Esophagus squamous epithelium (tissue), 5 donors: ENCODE measurements at places on chromosomes 2 and 18. TPM values are rescaled to one million over a fixed set of nuclear protein-coding genes. Genes with fewer than 3 reads are reported as not detected.

- no peak for DNase-seq
- H3K4me3 ChIP-seq, result no peak overlapping the region
- no peaks in the 10 kb centered on the region for H3K4me1 ChIP-seq
- no peaks in the 10 kb centered on the region for H3K36me3 ChIP-seq
- H3K27me3 ChIP-seq, result no peaks in the 10 kb centered on the region
- no peak overlapping the region for H3K27ac ChIP-seq
Measured at GRCh38 chr2:208586516-208586915, 179.9 kb downstream of the PTH2R start.

GRCh38 chr2:122516775-122517174, 761.3 kb downstream of the TSN start:
- no peak overlapping the region for H3K4me3 ChIP-seq
- no peak for DNase-seq
- no peaks in the 10 kb centered on the region for H3K27me3 ChIP-seq
- H3K36me3 ChIP-seq, result no peaks in the 10 kb centered on the region

- no peak for DNase-seq
- H3K27ac ChIP-seq, result no peak overlapping the region
- no peaks in the 10 kb centered on the region for H3K4me1 ChIP-seq
- H3K4me3 ChIP-seq, result no peak overlapping the region
- no peaks in the 10 kb centered on the region for H3K27me3 ChIP-seq
Measured at GRCh38 chr2:227033471-227034148, 130.4 kb downstream of the COL4A4 start.

- peak overlapping the region; percentile 0 for H3K4me3 ChIP-seq
- no peaks in the 10 kb centered on the region for H3K36me3 ChIP-seq
- no peaks in the 10 kb centered on the region for H3K27me3 ChIP-seq
- DNase-seq, result no peak
- peaks cover 24% of the 10 kb centered on the region for H3K4me1 ChIP-seq
- no peak overlapping the region for H3K27ac ChIP-seq
Measured at GRCh38 chr18:59547581-59548182, 149.5 kb downstream of the CCBE1 start.

- H3K27ac ChIP-seq, result no peak overlapping the region
- H3K4me3 ChIP-seq, result no peak overlapping the region
- no peak for DNase-seq
- H3K27me3 ChIP-seq, result no peaks in the 10 kb centered on the region
- H3K36me3 ChIP-seq, result no peaks in the 10 kb centered on the region
Measured at GRCh38 chr2:7358865-7359447, 441.7 kb downstream of the RNF144A start.

DNA sequence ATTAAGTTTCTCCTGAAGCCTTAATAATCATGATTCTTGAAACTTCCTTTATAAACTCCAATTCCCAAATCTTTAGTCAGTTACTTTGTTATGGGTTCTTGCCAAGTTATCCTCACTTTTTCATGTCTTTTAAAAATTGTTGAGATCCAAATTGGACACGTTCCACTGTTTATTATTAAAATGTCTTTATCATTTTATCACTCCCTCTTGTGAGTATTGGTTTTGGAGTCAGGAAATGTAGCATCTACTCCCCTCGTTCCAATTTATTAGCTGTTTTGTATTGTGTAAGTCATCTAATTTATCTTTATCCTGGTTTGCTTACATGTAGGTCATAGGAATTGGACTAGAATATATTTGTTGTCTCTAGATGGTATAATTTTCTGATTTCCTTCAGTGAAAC, 213.1 kb upstream of the SLC39A10 start:
- H3K36me3 ChIP-seq, result no peaks in the 10 kb centered on the region
- no peaks in the 10 kb centered on the region for H3K4me1 ChIP-seq
- no peak for DNase-seq
- H3K4me3 ChIP-seq, result no peak overlapping the region

DNA sequence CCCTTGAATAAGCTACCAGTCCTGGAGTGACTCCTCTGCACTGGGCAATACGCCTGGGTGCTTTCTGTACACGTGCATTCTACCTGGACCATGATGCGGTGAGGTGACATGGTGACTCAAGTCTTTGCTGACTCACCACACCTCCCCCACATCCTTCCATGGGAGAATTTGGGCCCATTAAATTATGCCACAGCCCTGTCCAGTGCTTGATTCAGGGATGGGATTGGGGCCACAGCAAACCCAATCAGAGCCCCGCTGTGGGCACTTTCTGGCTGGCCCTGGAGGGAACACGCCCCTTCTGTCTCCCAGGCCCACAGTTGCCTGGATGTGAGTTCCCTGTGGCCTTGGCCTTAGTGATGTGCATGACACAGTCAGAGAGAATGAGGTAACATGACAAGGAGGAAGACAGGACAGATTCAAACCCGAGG, 86.9 kb downstream of the LRRC30 start:
- no peaks in the 10 kb centered on the region for H3K27me3 ChIP-seq
- no peaks in the 10 kb centered on the region for H3K4me1 ChIP-seq
- H3K27ac ChIP-seq, result no peak overlapping the region
- H3K4me3 ChIP-seq, result no peak overlapping the region
- DNase-seq, result no peak
- H3K36me3 ChIP-seq, result no peaks in the 10 kb centered on the region

- no peaks in the 10 kb centered on the region for H3K27me3 ChIP-seq
- no peaks in the 10 kb centered on the region for H3K4me1 ChIP-seq
- DNase-seq, result no peak
- H3K27ac ChIP-seq, result no peak overlapping the region
- H3K4me3 ChIP-seq, result no peak overlapping the region
- H3K36me3 ChIP-seq, result no peaks in the 10 kb centered on the region
Measured at GRCh38 chr2:143803936-143804335, 674.7 kb downstream of the ARHGAP15 start.

DNA sequence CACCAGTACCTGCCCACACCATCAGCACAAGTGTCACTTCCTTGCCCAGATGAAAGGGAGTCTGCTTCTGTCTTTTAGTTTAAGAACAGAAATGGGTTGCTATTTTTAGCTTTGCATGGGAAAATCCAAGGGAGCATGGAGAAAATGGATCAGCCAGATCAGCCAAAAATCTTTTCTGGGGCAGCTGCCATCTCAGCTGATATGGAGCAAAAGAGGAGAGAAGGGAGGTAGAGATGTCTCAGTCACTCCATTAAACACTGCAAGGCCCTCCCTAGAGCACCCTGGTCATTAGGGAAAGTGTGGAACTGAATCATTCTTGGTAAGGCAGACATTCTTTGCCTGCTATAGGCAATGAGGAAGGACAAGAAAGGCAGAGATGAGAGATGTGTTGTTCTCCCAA, 79.9 kb downstream of the CTAGE1 start:
- H3K27me3 ChIP-seq, result no peaks in the 10 kb centered on the region
- no peak for DNase-seq
- H3K36me3 ChIP-seq, result no peaks in the 10 kb centered on the region
- no peak overlapping the region for H3K27ac ChIP-seq
- H3K4me3 ChIP-seq, result no peak overlapping the region

DNA sequence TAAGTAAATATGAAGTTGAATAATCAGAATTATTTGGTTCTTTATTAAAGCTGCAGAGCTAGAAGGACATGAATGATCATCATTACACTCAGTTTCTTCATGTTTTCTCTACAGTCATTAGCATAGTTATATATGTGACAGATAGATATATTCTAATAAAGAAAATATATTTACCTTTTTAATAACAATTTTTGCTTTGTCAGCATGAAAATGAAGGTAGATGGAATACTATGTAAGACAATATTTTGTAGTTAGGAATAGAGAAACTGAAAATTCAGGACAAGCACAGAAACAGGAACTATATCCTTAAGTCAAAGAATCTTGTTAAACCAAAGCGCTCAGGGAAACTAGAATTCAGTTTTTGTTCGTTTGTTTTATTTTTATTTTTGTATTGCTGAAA, 649.9 kb upstream of the NRXN1 start:
- H3K36me3 ChIP-seq, result no peaks in the 10 kb centered on the region
- no peak overlapping the region for H3K4me3 ChIP-seq
- H3K27me3 ChIP-seq, result no peaks in the 10 kb centered on the region
- no peak overlapping the region for H3K27ac ChIP-seq
- no peaks in the 10 kb centered on the region for H3K4me1 ChIP-seq

- no peaks in the 10 kb centered on the region for H3K36me3 ChIP-seq
- DNase-seq, result no peak
- H3K4me1 ChIP-seq, result peaks cover 30% of the 10 kb centered on the region
- no peaks in the 10 kb centered on the region for H3K27me3 ChIP-seq
- H3K27ac ChIP-seq, result peak overlapping the region; percentile 95
- H3K4me3 ChIP-seq, result peak overlapping the region; percentile 80
Measured at GRCh38 chr2:20222769-20223406, 2.0 kb downstream of the SDC1 start.

DNA sequence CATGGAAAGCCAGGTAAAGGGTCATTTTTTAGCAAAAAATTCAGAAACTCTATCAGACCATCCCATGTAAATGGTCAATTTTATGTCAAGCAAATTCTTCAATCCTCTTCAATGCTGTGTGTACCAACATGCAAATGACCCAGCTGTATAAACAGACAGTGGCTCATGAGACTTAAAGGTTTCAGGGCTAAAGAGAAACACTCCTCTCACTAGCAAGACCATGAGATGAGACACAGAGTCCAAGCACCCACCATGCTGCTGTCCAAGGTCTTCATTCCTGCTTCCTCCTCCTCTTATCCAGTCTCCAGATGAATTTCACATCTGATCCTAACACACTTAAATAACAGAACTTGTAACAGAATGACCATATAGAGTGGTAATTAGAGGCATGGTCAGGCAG, 30.8 kb upstream of the ONECUT2 start:
- H3K27ac ChIP-seq, result no peak overlapping the region
- no peaks in the 10 kb centered on the region for H3K4me1 ChIP-seq
- DNase-seq, result no peak
- no peak overlapping the region for H3K4me3 ChIP-seq
- no peaks in the 10 kb centered on the region for H3K36me3 ChIP-seq

GRCh38 chr2:134934641-134935040, 16.0 kb downstream of the CCNT2 start:
- H3K27me3 ChIP-seq, result no peaks in the 10 kb centered on the region
- DNase-seq, result no peak
- H3K4me1 ChIP-seq, result peaks cover 3% of the 10 kb centered on the region
- H3K36me3 ChIP-seq, result peaks cover 8% of the 10 kb centered on the region
- H3K4me3 ChIP-seq, result no peak overlapping the region

- no peak overlapping the region for H3K27ac ChIP-seq
- no peak overlapping the region for H3K4me3 ChIP-seq
- peaks cover 13% of the 10 kb centered on the region for H3K27me3 ChIP-seq
- H3K36me3 ChIP-seq, result no peaks in the 10 kb centered on the region
- DNase-seq, result no peak
- no peaks in the 10 kb centered on the region for H3K4me1 ChIP-seq
Measured at GRCh38 chr2:175442441-175442840, 260.9 kb upstream of the ATP5MC3 start.

GRCh38 chr2:110752871-110753270, 20.5 kb downstream of the ACOXL start:
- DNase-seq, result no peak
- H3K27ac ChIP-seq, result no peak overlapping the region
- no peaks in the 10 kb centered on the region for H3K36me3 ChIP-seq
- no peak overlapping the region for H3K4me3 ChIP-seq
- H3K4me1 ChIP-seq, result no peaks in the 10 kb centered on the region

GRCh38 chr2:62736899-62737559, 31.5 kb downstream of the EHBP1 start:
- no peak overlapping the region for H3K4me3 ChIP-seq
- no peaks in the 10 kb centered on the region for H3K27me3 ChIP-seq
- no peak for DNase-seq
- H3K27ac ChIP-seq, result no peak overlapping the region
- H3K36me3 ChIP-seq, result no peaks in the 10 kb centered on the region

DNA sequence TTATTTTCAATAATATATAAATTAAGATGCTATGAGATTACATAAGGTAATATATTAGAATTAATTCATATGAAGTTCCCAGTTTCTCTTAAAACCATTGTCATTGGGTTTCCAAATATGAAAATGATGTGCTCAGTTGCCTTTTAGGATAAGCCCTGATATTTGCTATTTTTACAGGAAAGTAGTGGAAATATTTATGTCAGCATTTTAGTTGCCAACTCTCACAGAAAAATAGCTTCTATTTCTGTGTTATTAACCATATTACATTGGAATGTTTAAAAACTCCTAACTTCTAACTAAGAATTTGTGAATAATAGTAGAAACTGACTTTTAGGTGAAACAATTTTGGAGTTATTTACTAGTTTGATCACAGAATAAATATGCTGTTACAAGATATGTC, 74.0 kb downstream of the TMX3 start:
- H3K4me3 ChIP-seq, result no peak overlapping the region
- H3K27me3 ChIP-seq, result no peaks in the 10 kb centered on the region
- no peaks in the 10 kb centered on the region for H3K36me3 ChIP-seq
- no peaks in the 10 kb centered on the region for H3K4me1 ChIP-seq
- DNase-seq, result no peak
- H3K27ac ChIP-seq, result no peak overlapping the region

GRCh38 chr18:10856132-10856531, 293.2 kb downstream of the PIEZO2 start:
- H3K4me3 ChIP-seq, result no peak overlapping the region
- H3K27ac ChIP-seq, result no peak overlapping the region
- no peaks in the 10 kb centered on the region for H3K36me3 ChIP-seq
- no peaks in the 10 kb centered on the region for H3K27me3 ChIP-seq

Gene SALL3
- total RNA-seq, result not detected

Gene RNPEPL1
- total RNA-seq, result 41.9 TPM

Gene RGPD4
- not detected for total RNA-seq

Gene NEB
- 1.1 TPM for total RNA-seq

Gene RNF125
- total RNA-seq, result 10.7 TPM

Gene SIX3
- not detected for total RNA-seq
